ENCODE measurements at places on chromosomes 16 and 17.

GRCh38 chr17:3665834-3666233, 2.5 kb downstream of the TAX1BP3 start:
- no peak for DNase-seq

GRCh38 chr16:73743665-73744496, 552.7 kb upstream of the PSMD7 start:
- no peak for DNase-seq

DNA sequence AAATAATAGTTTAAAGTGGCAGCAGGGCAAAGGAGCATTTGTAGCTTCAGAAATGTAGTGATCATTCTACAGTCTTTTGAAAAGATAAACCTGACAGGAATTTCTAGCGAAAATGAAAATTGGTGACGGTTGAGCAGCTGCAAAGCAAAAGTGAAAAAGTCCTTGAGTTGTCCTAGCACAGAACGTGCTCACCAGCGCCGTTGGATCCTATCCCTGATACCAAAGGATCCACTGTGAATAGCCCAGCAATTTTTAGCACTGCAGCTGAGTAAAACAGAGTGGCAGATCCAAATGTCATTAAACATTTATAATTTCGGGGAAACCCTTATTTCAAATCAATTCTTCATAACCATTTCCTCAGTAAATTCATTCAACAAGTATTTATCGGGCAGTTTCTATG, 453.8 kb upstream of the HSBP1 start:
- DNase-seq = no peak

DNA sequence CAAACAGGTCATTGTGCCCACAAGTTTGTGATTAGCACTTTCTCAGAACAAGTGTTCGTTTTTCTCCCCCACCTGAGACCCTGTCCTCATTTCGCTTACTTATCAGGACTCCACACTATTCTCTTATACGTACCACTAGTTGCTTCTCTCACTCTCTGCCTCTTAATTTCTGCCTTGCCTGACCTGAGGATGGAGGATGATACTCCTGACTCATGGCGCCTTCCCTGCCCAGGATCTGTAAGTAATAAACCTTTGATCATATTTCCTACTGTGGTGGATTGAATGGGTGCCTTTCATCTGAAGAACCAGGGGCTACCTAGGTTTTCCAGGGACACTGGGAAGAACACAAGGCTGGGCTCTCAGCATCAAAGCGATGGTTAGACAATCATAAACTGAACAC, 39.8 kb upstream of the BPTF start:
- DNase-seq = no peak
